Aorta (tissue), 5 donors: ENCODE measurements at places on chromosomes 1 and 21. TPM values are rescaled to one million over a fixed set of nuclear protein-coding genes. Genes with fewer than 3 reads are reported as not detected.

MMEL1 gene
- 0.63 TPM for polyA plus RNA-seq

DNA sequence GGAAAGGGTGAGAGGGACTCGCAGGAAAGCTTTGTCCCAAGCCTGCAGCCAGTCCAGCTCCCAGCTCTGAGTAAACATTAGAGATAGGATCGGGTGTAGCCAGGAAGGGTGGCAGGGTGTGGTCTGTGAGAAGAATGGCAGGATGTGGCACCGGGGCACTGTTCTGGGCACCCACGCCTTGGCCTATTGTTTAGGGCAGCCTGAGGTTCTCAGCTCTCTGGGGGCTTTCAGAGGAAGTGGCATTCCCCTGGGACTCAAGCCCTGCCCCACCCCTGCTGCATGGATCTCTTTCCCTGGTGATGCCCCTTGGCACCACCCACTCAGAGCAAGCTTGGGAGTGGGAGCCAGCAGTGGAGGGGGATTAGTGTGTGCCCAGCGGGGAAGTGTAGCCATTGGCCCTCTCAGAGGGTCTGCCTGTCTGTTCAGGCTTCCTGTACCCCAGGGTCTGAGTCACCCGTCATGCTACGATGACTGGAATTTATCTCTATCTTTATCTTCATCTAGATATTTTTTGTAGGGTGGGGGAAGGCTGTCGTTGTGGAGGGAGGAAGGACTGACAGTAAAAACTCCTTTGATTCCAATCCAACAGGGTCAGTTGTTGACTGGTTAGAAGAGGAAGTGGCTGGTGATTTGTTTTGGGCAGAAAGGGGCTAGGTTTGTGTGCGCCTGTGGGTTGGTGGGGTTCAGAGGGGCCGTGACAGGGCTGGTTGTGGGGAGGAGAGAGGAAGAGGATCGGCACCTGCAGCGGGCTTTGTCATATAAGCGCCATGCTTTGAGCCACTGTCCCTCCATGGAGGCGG is 31.6 kb downstream of the SOX13 start:
- no peaks in the 10 kb centered on the region for H3K36me3 ChIP-seq
- H3K27ac ChIP-seq: no peak overlapping the region
- no peaks in the 10 kb centered on the region for H3K4me1 ChIP-seq
- H3K4me3 ChIP-seq: no peak overlapping the region
- DNase-seq: no peak

GRCh38 chr1:82483146-82483545 is 682.4 kb downstream of the ADGRL2 start:
- no peaks in the 10 kb centered on the region for H3K36me3 ChIP-seq
- no peaks in the 10 kb centered on the region for H3K27me3 ChIP-seq
- no peak for DNase-seq
- no peak overlapping the region for H3K27ac ChIP-seq

GRCh38 chr1:29247044-29247443 is 10.7 kb downstream of the PTPRU start:
- no peak overlapping the region for H3K27ac ChIP-seq
- H3K36me3 ChIP-seq: no peaks in the 10 kb centered on the region
- no peak for DNase-seq
- H3K27me3 ChIP-seq: no peaks in the 10 kb centered on the region
- no peak overlapping the region for H3K4me3 ChIP-seq

DNA sequence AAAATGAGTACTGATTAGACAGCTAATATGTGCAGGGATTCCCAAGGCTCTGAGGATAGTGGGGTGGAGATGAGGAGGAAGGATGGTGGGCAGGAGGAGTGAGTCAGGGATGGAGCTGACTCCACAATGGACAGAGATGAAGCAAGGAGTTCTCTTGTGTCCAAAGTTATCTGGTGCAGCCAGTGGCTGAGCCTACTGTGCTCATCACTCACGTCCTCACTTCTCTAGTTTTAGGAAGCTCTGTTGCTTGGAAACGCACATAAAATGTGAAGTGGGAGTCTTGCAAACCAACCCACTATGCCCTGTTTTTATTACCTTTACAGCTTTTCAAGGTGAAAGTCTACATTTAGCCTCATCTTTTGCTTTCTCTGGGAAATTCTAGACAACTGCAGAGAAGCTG is 36.5 kb upstream of the SAMD13 start:
- H3K27me3 ChIP-seq: no peaks in the 10 kb centered on the region
- H3K36me3 ChIP-seq: no peaks in the 10 kb centered on the region
- no peak for DNase-seq
- H3K4me1 ChIP-seq: no peaks in the 10 kb centered on the region

- no peaks in the 10 kb centered on the region for H3K27me3 ChIP-seq
- H3K4me3 ChIP-seq: no peak overlapping the region
- no peak overlapping the region for H3K27ac ChIP-seq
- no peak for DNase-seq
- peaks cover 2% of the 10 kb centered on the region for H3K4me1 ChIP-seq
Measured at GRCh38 chr1:70284366-70284765, 63.2 kb downstream of the SRSF11 start.

DNA sequence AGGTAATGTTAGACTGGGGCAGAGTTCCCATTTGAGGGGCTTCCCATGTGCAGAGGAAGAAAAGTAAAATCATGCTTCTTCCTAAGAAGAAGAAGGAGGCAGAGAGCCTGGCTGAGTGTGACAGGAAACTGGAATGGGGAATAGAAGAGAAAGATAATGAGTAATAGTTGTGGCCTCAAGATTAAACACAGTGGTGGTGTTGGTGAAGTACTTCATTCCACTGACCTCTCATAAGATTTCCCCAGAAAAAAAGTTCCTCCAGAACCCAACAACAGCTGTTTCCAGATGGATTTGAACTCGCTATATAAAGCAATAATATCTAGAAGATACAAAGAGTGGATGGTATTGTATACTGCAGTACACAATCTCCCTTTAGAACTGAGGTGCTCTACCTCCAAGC is 13.0 kb downstream of the RGS1 start:
- no peaks in the 10 kb centered on the region for H3K36me3 ChIP-seq
- no peak overlapping the region for H3K4me3 ChIP-seq
- H3K27ac ChIP-seq: no peak overlapping the region
